ENCODE measurements at places on chromosomes 6 and 20. TPM values are rescaled to one million over a fixed set of nuclear protein-coding genes. Genes with fewer than 3 reads are reported as not detected.

- no peak for DNase-seq
These were observed 24.0 kb downstream of the FGD2 start for GRCh38 chr6:37029249-37029971.

GRCh38 chr6:112221981-112222852 is 32.1 kb downstream of the LAMA4 start:
- DNase-seq, result no peak

DNA sequence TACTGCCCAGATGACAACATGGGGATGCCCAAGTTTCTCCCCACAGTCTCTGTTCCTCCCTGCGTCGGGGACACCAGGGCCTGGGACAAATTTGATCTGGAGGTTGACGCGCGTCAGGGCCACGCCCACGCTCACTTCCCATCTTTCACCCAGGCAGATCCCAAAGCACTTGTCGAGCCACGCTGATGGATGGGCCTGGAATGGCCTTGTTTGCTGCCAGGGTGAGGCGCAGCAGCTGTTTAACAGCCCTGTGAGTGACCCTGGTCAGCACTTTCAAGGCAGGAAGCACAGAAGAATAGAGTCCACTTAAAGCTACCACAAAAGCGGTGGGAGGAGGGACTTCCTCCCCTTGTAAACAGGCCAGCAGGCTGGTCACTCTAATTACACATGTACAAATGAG is 324.7 kb upstream of the JARID2 start:
- DNase-seq, result no peak

- DNase-seq, result no peak
These were observed 84.2 kb upstream of the CNKSR3 start for GRCh38 chr6:154594496-154595198.

- DNase-seq, result no peak
These were observed at the start of gene RNF39 for GRCh38 chr6:30075094-30075789. TSS of gene RNF39 (minus strand) at chr6:30075769. CDS start at chr6:30075585, 184 bp downstream.

DNA sequence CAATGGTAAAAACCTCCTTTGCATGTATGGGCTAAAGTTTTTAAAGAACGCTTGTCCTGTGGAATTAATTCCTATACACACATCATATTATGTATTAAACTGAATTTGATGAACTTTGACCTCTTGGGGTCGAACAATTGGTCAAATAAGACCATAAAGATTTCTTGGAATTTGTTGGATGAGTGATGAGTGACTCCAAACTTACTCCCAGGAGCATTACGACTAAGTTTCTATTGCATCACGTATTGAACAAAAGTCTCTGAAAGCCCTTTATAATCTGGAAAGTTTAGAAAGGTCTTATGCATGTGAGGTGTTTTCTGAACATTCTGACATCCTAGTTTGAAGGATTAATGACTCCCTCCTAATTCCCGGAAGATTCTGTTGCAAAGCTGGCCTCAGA is 126.9 kb upstream of the BMP5 start:
- DNase-seq, result no peak

DNA sequence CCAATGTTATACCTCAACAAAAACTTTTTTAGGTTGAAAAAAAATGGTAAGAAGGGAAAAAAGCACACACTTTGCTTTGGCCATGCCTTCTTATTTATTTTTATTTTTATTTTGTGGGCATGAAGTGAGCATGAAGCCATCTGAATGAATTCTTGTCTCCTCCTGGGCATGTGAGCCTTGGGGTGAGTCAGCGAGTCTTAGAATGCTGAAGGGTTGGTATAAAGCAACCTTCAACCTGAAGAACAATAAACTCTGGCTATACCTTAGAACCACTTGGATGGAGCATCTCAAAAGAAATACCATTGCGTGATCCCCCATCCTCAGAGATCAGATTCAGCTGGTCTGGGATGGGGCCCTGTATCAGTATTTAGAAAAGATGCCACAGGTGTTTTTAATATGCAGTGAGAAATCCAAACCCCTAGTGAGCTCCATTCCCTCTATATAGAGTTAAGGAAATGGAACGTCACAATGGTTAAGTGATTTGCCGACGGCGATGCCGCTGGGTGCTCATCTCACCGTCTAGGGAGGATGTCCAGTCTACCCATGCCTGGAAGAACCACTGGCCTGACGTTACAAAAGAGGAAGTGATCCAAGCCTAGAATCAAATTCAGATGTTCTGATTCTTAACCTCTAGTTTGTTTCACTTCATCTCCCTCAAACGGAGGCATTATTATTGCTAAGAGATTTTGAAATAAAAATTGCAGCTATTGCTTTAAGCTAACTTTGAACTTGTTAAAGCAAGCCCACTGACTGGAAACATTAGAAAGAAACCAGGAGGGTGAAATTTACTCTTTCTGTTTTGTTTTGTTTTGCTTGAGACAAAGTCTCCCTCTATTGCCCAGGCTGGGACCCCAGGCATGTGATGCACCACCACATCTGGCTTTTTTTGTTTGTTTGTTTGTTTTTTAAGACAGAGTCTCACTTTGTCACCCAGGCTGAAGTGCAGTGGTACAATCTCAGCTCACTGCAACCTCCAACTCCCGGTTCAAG is 67.1 kb downstream of the EDN1 start:
- DNase-seq, result peak; percentile 86

GRCh38 chr20:24842918-24843715 is 106.0 kb upstream of the CST7 start:
- peak; percentile 98 for DNase-seq

DNA sequence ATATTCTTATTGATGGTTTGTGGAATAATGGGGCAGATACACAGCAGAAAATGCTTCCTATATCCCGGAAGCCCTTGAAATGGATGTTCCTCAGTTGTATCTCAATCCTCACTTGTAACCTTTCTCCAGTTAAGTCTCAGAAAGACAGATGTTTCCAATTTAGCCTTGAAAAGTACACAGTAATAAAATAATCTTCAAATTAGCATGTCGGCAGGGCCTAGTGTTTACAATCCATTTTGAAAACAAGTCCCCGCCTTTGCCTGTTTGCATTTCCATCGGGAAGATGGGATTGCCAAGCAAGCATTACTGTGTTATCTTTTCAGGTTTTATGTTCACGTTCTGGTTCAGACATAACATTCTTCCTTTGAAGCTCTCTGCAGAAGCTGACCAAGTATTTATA is 41.5 kb downstream of the SNRNP48 start:
- DNase-seq, result no peak

DNA sequence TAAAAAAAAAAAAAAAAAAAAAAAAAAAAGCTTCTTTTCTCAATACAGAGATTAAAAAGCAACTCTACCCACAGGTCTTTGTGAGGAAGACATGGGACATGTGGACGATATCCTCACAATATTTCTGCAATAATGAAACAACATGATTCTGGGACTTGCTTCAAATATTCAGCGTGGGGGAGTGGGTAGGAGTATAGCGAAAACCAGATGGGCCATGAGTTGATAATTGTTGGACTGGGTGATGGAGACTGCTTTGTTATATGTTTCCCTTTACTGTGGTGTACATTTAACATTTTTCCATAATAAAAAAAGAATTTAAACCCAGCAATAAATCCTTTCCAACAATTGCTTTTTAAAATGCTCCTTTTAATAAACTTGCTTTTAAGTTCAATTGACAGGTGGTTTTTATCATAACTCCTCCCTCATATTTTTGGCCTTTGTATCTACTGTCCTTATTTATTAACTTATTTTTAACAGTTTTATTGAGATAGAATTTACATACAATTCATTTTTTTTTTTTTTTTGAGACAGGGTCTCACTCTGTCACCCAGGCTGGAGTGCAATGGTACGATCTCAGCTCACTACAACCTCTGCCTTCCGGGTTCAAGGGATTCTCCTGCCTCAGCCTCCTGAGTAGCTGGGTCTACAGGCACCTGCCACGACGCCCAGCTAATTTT is 40.4 kb upstream of the ARFGEF2 start:
- no peak for DNase-seq

- no peak for DNase-seq
These were observed 107.9 kb upstream of the SYNDIG1 start for GRCh38 chr20:24361541-24361940.

GRCh38 chr20:1764136-1765033 is 106.8 kb upstream of the SIRPG start:
- DNase-seq, result peak; percentile 57

DNA sequence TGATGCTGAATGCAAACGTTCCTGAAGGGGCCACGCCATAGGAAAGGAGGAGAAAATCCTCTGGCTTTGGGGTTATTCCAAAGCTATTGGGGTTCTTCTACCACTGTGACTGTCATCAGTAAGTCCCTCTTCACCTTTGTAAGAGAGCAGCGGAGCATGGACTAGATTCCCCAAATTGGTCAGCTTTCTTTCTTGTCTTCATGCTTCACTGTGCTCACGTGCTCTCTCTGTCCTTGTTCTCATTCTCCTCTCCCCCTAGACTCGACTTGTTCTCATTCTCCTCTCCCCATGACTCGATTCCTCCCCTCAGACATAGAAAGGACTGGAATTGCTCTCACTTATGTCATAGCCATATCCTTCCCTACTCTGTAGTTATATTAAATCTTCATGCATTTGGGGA is 54.8 kb upstream of the ADGRG6 start:
- peak; percentile 31 for DNase-seq

- no peak for DNase-seq
These were observed 500.1 kb upstream of the JAG1 start for GRCh38 chr20:11173916-11174315.

- DNase-seq, result no peak
These were observed 12.5 kb downstream of the ITPR3 start for GRCh38 chr6:33633462-33634158.

DNA sequence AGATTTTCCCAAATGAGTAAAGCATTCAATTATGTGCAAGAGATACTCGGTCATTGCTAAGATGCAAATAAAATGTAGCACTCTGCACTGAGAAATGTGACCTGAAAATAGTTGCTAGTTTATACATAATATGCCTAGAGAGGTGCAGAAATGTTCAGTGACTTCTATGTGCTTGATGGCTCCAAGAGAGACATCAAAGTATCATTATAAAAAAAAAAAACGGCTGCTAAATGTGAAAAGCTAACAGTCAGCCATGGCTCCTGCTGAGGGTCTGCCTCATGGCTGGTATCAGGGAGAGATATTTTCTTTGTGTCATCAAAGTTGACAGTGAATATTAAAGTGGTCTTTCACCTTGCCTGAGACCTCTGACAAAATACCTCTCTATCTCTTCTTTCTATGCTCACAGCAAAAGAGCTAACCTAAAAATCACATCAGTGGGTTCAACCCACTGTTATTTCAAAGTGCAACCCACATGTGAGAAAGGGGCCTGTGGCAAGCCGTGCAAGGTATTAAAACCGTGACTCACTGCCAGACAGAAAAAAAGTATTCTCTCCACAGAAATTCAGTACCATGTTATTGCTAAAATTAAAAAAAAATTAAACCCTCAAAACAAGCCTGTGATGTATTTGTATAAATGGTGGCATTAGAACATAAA is 259.0 kb downstream of the HIVEP2 start:
- no peak for DNase-seq

The CAGE1 gene
- total RNA-seq, result 0.21 TPM

The MATN4 gene
- not detected for total RNA-seq

The HDGFL1 gene
- total RNA-seq, result 1.1 TPM

The MED20 gene
- total RNA-seq, result 17.2 TPM

The E2F1 gene
- 41.5 TPM for total RNA-seq

The SALL4 gene
- total RNA-seq, result 0.08 TPM

The CYP39A1 gene
- not detected for total RNA-seq

The GSTA3 gene
- not detected for total RNA-seq

The TPX2 gene
- total RNA-seq, result 104 TPM

The UNC5CL gene
- 0.74 TPM for total RNA-seq

The MROH8 gene
- 1.5 TPM for total RNA-seq
